ENCODE measurements at places on chromosomes 2 and 18.
A peak's percentile ranks its signal among the peaks of the same experiment; 100 is the strongest.

GRCh38 chr2:69177063-69177771 lies 164.2 kb downstream of the ANTXR1 start:
- peak; percentile 44 for DNase-seq

DNA sequence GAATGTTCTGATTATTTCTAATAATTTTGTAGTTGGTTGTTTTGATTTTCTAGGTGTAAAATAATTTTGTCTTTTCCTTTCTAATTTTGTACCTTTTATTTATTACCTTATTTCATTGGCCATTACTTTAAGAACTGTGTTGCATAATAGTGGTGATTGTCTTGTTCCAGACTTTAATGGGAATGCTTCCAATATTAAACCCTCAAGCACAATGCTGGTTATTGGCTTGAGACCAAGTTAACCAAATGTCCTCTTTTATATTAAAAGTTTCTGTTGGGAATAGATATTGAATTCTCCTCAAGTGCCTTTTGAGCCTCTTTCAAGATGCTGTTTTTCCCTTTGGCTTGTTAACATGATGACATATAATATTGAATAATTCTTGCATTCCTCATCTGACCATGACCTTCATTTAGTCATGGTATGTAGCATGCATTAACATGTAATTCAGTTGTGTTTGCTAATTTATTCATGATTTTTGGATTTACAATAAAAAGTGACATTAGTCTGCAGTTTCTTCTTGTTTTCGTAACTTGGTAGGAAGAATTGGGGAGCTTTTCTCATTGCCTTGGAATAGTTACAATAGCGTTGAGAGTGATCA lies 141.7 kb downstream of the DIS3L2 start:
- no peak for DNase-seq

DNA sequence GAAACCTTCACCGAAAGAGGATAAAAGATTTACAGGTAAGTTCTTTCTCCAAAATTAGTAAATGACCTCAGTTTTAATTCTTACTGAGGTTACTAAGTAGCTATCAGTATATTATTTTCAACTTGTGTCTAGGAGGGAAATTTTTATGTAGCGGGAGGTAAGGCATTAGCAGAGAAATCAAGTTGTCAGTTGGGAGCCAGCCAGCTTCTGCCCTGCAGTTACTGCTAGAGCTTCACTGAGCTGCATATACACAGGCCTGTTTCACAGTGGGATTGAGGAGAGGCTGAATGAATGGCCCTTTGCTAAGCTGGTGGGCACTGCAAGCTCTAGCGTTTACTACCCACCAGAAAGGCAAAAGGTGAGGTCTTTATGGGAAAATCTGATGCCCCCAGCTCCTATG lies 105.7 kb downstream of the ACAA2 start:
- no peak for DNase-seq

- no peak for DNase-seq
Observed at GRCh38 chr2:80517316-80517715, 212.8 kb upstream of the LRRTM1 start.

GRCh38 chr2:23286758-23287704 lies 97.9 kb upstream of the KLHL29 start:
- no peak for DNase-seq

DNA sequence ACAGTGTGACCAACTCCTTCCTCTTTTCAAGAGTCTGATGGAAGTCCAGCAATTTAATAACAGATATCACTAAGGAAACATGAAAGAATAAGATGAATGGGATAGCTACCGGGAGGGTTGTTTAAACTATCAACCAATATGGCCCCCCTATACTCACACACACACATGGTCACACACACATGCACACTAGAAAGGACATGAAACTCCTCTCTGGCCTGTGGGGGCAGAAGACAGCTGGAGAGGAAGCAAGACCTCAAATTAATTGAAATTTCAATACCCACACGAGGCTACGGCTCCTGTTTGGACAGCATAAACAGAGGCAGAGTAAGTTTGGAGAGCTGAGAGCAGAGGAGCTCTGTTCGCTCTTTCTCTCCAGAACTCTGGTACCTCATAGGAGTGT lies 34.7 kb upstream of the REEP1 start:
- no peak for DNase-seq

GRCh38 chr2:19458427-19459003 lies 100.1 kb upstream of the OSR1 start:
- no peak for DNase-seq

- no peak for DNase-seq
Observed at GRCh38 chr2:27921880-27922547, 31.5 kb downstream of the BABAM2 start.

DNA sequence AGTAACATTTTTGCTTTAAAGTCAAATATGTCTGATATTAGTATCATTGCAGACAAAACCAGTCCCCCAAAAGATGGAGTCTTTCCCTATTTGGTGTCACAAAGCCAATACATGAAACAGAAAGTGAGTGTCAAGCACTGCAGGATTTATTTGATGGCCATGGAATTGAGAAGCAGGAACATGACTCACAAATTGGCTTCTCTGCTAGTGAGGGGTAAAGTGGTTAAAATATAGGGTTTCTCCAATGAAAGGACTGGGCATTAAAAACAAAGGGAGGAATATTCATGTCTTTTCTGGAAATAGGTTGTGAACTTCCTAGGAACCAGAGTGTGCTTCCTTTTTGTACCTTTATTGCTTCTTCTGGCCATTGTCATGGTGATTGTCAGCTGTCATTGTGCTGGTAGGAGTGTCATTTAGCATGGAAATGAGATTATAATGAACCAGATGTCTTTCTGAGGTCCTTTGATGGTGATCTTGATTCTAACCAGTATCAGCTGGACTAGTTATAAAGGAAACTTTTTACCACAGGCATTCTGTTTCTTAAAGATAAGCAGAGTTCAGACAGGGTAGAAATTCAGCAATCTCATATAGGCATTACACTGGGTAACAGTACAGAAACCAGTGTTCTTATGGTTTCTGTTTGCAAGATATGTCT lies 4.1 kb downstream of the REG1B start:
- no peak for DNase-seq

DNA sequence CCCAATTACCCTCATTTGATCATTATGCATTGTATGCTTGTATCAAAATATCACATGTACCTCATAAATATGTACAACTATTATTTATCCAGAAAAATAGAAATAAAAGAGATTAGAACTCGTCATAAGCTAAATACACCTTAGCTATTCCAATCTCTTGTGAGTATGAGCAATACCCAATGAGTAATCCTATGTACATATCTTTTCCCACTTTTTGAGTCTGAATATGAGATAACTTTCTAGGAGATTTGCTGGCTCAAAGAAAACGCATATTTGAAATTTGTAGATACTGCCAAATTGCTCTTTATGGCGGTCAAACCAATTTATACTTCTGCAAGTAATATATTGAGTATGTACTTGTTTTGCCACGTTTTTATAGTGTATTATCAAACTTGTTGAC lies 24.1 kb downstream of the PRKD3 start:
- DNase-seq = no peak

DNA sequence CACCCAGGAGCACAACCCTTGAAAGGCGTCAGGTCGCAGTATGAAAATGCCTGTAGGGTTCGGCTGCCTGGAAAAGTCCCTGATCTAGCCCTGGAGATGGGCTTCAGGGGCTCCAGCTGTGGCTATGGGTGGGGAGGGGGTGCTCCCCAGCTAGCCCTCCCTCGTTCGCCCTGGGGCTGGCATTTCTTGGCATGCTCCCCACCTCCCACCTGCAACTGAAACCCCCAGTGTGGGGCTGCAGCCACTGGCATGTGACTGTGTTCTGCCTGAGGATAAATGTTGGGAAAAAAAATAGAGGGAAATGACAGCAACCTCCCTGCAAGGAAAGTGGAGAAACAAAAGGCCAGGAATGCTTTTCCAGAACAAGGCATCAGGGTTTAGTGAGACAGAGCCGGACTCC lies 109.2 kb downstream of the COPS8 start:
- no peak for DNase-seq

GRCh38 chr2:88377641-88377991 lies 74.9 kb downstream of the FOXI3 start:
- no peak for DNase-seq

- no peak for DNase-seq
Observed at GRCh38 chr2:202278036-202278760, 12.6 kb downstream of the NOP58 start.

GRCh38 chr2:212667751-212668316 lies 129.2 kb upstream of the ERBB4 start:
- DNase-seq = peak; percentile 29

DNA sequence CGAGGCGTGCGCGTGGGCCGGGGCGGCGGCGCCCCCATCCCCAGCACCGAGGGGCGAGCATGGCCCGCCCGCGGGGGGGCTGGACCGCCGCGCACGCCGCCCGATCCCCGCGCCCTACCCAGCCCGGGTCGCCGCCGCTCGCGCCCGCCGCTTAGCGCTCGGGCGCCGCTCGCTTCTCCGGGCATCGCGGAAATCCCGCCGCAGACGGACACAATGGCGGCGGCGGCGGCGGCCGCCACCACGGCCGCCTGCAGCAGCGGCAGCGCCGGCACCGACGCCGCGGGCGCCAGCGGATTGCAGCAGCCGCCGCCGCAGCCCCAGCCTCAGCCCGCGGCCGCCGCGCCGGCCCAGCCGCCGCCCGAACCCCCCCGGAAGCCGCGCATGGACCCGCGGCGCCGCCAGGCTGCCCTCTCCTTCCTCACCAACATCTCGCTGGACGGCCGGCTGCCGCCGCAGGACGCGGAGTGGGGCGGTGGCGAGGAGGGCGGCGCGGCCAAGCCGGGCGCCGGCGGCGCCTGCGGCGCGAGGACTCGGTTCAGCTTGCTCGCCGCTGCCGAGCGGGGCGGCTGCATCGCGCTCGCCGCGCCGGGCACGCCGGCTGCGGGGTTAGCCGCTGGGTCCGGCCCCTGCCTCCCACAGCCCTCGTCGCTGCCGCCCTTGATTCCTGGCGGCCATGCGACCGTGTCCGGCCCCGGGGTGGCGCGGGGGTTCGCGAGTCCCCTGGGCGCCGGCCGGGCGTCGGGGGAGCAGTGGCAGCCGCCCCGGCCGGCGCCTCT lies 453 bp downstream of the CABLES1 start:
- no peak for DNase-seq

- peak; percentile 45 for DNase-seq
Observed at GRCh38 chr2:18455236-18455862, 105.1 kb downstream of the RDH14 start.

- DNase-seq = no peak
Observed at GRCh38 chr2:13822365-13822764, 810.2 kb upstream of the LRATD1 start.

- no peak for DNase-seq
Observed at GRCh38 chr2:48677450-48677849, 59.8 kb downstream of the GTF2A1L start.

GRCh38 chr2:23593752-23594459 lies 208.9 kb downstream of the KLHL29 start:
- no peak for DNase-seq

DNA sequence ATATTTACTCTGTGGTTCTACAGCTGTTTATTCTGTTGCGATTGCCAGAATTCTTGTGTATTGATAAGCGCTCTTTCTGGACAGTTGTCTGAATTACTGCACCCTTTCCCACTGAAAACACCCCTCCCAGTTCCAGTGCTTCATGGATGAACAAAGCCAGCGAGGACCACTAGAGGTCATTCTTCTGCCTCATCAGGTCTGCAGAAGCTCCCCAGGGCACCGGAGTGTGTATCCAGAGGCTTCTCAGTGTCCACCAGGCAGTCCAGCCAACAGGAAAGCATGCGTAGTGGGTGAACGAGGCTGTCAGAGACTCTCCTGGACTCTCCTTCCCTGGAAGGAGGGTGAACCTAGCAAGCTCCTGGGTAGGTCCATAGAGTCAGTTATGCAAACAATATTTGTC lies 40.6 kb upstream of the INHBB start:
- no peak for DNase-seq

- DNase-seq = peak; percentile 79
Observed at GRCh38 chr2:176653479-176654443, 384.5 kb downstream of the MTX2 start.

DNA sequence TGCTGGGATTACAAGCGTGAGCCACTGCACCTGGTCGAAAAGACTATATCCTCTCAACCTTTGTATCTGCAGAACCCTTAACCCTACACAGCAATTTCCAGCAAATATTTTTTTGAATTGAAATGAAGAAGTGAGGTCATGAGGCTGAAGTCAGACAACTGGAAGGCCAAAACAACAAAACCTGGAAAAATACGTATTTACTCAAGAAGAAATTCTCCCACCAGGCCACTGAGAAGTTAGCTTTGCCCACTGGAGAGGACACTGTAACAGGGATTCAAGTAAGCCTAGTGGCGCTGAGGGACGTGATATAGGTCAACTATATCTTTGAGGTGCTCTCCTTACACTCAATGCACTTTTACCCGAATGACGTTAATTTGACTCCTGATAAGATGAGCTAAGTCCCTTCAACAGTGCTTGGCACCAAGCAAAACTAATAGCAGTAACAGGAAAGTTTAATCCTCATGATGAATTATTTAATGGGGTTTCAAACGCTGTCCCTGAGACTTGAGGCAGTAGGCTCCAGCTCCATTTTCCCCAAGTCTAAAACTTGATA lies 1.9 kb downstream of the HDLBP start:
- no peak for DNase-seq

GRCh38 chr18:58321986-58322385 lies 278.0 kb downstream of the NEDD4L start:
- DNase-seq = peak; percentile 82
